ENCODE measurements at places on chromosomes 7 and 10.

DNA sequence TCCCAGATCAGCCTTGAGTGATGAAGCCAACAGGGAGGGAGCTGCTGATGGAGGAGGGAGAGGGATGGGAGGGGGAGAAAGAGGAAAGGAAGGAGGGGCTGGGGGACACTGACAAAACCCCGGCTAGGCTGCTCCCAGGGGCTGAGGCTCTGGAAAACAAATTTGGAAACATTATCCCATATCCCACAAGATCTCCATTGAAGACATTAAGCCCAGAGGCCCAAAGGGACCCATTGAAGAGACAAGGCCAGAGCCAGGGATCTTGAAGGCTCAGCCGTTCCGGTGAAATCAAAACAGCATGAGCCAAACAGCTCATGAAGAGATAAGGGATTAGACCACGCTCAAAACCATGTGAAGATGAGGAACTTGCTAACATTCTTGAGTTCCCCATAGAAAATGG, 184.3 kb upstream of the ITGB1 start:
- DNase-seq = no peak

DNA sequence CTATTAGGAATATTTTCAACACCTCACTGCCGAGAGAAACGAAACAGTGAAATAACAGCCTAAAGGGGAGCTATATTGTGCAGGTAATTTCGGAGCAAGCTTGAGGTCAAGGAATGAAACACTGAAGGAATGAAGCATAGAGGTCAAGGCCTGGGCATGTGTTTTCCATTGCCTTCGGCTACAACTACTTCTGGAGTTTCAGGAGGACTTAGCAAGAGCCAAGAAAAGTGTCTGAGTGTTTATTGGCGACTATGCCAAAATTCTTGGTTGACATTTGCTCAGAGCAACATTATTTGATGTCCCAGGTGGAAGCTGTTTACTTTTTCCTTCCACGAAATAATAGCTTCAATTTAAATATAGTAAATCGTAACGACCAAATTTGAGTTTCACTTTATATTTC, 89.6 kb upstream of the IFRD1 start:
- no peak for DNase-seq

DNA sequence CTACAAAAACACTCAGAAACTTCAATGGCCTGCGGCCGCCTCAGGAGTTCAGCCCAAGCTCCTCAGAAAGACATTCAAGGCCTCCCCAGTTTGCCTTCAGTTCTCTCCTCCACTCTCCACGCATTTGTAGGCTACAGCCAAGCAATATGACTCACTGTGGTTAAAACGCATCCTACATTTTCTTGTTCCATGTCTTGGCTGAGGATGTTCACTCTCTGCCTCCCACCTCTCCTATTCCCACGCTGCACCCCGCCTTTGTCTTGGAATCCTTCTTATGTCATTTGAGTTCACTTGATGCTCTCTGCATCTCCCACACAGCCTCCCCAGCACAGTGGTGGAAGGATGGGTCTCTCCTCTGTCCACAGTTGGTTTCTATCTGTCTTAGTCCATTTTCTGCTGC, 184.8 kb downstream of the NPSR1 start:
- DNase-seq = no peak

DNA sequence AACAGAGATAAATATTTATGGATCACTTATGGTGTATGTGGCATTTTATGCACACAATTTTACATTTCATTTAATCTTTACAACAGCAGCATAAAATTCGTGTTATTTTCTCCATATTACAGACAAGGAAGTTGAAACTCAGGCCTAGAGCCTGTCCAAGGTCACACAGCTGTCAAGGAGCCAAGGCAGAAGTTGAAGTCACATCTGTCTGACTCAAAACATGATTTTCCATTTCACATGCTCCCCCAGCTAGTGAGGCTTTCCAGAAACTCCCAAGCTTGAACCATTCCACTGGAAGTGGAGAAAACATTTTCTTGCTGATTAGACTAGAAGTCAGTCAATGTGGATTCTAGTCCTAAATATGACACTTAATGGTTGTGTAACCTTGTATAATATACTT, 110.5 kb downstream of the HECTD2 start:
- no peak for DNase-seq

DNA sequence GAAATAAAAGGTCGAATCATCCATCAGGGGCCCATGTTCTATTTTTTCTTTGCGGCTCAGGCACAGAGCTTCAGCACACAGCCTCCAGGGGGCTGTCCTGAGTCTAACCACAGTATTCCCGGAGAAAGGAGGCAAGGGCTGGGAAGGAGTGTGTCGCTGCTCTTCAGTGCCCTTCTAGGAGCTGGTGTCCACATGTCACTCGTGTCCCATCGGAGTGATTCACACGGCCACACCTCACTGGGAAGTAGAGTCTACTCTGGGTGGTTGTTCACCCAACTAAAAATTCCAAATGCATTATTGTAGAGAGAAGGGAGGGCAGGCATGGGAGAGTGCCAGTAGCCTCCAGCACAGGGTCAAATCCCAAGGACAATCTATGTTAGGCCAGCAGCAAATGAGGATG, 114.8 kb upstream of the LANCL2 start:
- no peak for DNase-seq

Measured in HFF-Myc (cell line).